ENCODE measurements at places on chromosomes 11 and 22.

DNA sequence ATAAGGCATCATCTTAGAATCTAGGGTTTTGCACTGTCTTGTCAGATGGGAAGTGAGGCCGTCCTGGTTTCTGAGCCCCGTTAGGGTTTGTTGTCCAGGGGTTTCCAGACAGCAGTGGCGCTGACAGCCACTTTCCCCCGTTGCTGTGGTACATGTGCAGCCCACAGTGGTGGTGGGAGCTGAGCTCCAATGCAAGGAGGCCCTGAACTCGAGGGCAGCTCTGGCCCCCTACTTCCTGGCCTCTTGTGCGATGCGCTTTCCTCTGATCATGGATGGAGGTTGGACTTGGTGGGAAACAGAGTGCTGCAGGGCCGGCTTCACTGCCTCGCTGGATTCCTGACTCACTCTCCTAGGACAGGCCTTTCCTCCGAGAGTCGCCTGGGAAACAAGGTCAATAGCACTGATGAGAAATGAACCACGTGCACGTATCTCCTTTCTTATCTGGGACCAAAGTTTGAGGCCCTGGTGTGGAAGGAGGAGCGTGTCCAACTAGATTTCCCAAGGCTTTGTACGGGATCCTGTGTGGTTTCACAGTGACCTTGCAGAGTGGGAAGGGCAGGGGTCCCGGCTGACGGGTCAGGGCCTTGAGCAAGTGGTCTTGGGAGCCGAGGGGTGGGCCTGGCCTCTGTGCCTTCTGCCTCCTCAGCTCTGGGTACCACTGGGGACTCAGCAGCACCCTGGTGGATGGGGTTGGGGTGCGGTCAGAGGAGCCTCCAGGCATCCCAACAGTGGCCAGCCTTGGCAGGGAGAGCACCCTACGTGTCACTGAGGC is 3.7 kb downstream of the PHRF1 start:
- no peak overlapping the region for H3K27ac ChIP-seq
- peaks cover 32% of the 10 kb centered on the region for H3K4me1 ChIP-seq
- H3K27me3 ChIP-seq, result no peaks in the 10 kb centered on the region
- peaks cover 13% of the 10 kb centered on the region for H3K36me3 ChIP-seq

DNA sequence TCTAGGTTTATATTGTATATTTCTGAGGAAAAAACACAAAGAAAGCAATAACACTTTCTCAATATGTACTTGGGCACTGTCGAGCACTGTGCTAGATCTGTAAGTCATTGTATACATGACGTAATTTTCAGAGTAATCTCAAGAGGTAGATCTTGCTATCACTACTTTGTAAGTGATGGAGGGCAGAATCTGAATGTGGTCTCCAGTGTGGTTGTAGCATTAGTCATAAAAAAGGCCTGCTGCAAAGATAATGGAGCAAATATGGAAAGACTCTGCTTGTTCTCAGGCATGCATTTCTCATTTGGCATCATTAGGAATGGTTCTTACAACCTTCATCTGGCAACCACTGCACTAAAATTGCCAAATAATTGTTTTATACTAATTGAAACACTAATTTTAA is 419.8 kb upstream of the CCDC179 start:
- H3K4me1 ChIP-seq, result no peaks in the 10 kb centered on the region
- H3K4me3 ChIP-seq, result no peak overlapping the region
- no peaks in the 10 kb centered on the region for H3K27me3 ChIP-seq
- no peaks in the 10 kb centered on the region for H3K36me3 ChIP-seq
- no peak overlapping the region for H3K27ac ChIP-seq

- DNase-seq, result no peak
- H3K27me3 ChIP-seq, result no peaks in the 10 kb centered on the region
- H3K4me3 ChIP-seq, result no peak overlapping the region
- H3K4me1 ChIP-seq, result no peaks in the 10 kb centered on the region
- no peak overlapping the region for H3K27ac ChIP-seq
- H3K36me3 ChIP-seq, result no peaks in the 10 kb centered on the region
Observed at GRCh38 chr22:45253039-45253641, 12.4 kb upstream of the KIAA0930 start.

DNA sequence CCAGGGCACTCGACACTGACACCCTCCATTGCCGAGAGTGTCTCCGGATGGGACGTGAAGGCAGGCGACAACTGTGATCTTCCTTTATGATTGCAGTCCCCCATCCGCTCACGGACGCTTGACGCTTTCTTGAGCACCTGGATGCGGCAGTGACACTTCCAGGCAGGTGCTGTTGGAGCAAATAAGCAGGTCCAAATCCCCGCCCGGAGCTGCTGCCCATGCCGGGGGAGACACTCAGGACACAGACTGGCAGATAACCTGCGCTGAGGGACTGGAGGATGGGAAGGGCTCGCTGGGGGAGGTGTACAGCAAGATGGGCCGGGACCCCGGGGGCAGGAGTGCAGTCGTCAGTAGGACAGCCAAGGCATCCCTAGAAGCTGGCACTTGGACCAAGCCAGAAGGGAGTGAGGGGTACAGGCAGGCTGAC is 1403.5 kb downstream of the BRD1 start:
- no peaks in the 10 kb centered on the region for H3K27me3 ChIP-seq
- H3K36me3 ChIP-seq, result no peaks in the 10 kb centered on the region
- H3K4me1 ChIP-seq, result no peaks in the 10 kb centered on the region
- no peak for DNase-seq
- no peak overlapping the region for H3K4me3 ChIP-seq
